ENCODE measurements at places on chromosomes 16 and 17. TPM values are rescaled to one million over a fixed set of nuclear protein-coding genes. Genes with fewer than 3 reads are reported as not detected.

GRCh38 chr16:11016524-11016988 is 72.2 kb downstream of the CLEC16A start:
- DNase-seq, result no peak

- DNase-seq, result no peak
Measured at GRCh38 chr17:50841949-50842354, 6.6 kb downstream of the WFIKKN2 start.

Gene TERB1
- 0.09 TPM for total RNA-seq

GRCh38 chr16:46691726-46692125 is 2.3 kb downstream of the ORC6 start:
- no peak for DNase-seq

Gene KCNH6
- total RNA-seq, result 0.05 TPM

All from thymus (tissue), 14 donors.